ENCODE measurements at places on chromosomes 13 and 19. TPM values are rescaled to one million over a fixed set of nuclear protein-coding genes. Genes with fewer than 3 reads are reported as not detected.
A peak's percentile ranks its signal among the peaks of the same experiment; 100 is the strongest.

DNA sequence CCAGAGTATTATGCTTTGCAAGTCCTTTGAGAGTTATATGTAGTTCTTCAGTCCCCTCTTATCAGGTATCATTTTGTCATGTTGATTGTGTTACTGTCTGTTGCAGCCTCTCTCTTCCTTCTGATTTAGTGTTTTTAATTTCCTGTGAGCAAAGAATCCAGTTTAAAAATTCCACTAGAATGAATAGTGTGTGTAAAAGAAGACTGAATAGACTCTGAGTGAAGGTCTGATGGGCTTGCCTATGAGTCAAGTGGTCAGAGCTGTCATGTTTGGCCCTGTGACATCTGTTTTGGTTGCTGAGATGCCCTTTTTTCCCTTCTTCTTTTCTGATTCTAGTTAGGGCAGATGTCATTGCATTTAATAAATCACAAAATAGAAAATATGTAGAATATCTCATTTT is 23.3 kb upstream of the KCTD4 start:
- no peak overlapping the region for H3K27ac ChIP-seq
- H3K4me3 ChIP-seq: no peak overlapping the region
- no peaks in the 10 kb centered on the region for H3K4me1 ChIP-seq
- H3K27me3 ChIP-seq: no peaks in the 10 kb centered on the region
- H3K36me3 ChIP-seq: peaks cover 15% of the 10 kb centered on the region

Gene CCDC122
- total RNA-seq: 2.4 TPM

DNA sequence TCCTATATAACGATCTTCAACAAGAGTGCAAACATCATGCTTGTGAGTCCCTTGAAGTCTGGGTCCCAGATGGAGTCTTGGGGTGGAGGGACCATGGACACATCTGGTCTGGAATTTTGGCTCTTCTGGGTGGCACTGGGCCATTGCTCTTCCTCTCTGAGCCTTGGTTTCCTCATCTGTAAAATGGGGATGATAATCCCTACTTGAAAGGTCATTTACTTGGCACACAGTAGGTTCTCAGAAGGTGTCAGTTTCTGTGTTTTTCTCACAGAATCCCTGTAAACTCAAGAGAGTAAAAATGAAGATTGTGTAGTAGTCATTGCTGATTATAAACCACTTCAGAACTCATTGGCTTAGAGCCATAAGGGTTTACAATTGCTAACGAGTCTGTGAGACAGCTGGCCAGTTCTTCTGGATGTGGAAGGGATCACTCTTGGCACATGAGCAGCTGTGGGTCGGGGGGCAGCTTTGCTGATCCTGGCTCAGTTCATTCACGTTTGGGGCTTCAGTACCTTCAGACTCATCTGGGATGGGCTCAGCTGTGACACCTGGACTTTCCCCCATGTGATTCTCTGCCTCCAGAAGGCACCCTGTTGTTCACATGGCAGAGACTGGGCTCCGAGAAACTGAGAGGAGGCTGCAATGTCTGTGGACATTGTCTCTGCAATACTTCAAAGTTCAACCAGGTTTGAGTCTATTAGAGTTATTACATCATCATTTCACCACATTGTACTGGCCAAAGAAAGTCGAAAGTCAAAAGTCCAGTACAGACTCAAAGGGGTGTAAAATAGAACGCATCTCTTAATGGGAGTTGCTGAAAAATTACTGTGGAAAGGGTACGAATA is 7.8 kb downstream of the CYP4F12 start:
- DNase-seq: no peak
- H3K4me1 ChIP-seq: no peaks in the 10 kb centered on the region
- peaks cover 2% of the 10 kb centered on the region for H3K27me3 ChIP-seq
- no peaks in the 10 kb centered on the region for H3K36me3 ChIP-seq

DNA sequence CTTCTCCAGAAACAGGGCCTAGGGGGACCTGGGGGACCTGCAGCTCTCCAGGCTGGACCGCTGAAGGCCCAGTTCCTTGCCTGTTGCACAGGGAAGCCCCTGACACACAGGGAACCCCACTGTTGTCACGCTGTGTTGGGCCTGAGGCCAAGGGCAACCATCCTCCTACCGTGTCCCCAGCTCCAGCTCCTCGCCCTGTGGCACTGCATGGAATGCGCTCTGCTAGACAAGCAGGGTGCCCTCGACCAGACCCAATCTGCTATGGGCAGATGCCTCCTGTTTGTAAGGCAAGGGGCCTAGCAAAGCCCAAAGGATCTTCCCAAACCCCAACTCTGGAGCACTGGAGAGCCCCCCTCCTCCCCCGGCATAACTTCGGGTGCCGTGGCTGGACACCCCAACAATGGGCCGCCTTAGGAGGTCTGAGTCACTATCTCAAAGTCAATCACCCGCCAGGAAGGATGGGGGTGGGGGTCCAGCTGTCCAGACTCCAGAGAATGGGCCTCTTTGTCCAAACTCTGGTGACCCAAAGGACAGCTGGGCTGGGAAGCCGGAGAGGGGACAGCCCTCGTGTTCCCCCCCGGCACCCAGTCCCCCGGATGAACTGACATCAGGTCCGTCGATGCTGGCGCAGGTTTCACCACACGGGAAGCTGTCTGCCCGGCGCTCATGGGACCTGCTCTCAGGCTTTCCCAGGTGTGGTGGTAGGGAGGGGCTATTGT is 3.7 kb downstream of the BRSK1 start:
- H3K36me3 ChIP-seq: no peaks in the 10 kb centered on the region
- H3K4me1 ChIP-seq: peaks cover 11% of the 10 kb centered on the region
- peaks cover 11% of the 10 kb centered on the region for H3K27me3 ChIP-seq
- no peak overlapping the region for H3K4me3 ChIP-seq

DNA sequence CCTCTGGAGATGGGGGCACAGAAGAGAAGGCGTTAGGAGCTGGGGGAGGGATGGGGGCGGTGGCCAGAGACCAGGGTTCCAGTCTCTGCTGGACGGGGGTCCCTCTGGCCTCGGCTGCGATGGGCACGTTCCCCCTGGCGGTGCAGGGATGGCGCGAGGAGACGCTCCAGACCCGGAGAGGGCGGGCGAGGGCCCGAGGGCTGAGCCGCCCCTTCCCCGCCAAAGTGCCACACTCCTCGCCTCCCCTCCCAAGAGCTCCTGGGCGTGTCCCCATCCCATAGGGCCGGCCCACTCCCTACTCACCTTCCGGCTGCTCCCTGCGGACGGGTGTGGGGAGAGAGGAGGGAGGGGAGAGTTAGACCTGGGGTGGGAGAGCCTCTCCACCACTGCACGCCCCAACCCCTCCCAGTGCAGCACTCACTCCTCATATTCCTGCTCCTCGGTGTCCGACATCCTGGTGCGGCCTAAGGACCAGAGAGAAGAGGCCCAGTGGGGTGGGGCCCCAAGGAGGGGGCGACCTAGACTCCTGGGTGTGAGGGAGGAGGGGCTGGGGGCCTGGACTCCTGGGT is 2.2 kb downstream of the TNNT1 start:
- no peak overlapping the region for H3K27ac ChIP-seq
- H3K4me3 ChIP-seq: no peak overlapping the region
- no peak for DNase-seq
- peaks cover under 1% of the 10 kb centered on the region for H3K36me3 ChIP-seq

GRCh38 chr13:103730407-103730806 is 664.2 kb upstream of the SLC10A2 start:
- H3K4me3 ChIP-seq: no peak overlapping the region
- H3K27me3 ChIP-seq: no peaks in the 10 kb centered on the region
- no peak overlapping the region for H3K27ac ChIP-seq
- no peaks in the 10 kb centered on the region for H3K4me1 ChIP-seq

Gene POLR2I
- 46.1 TPM for total RNA-seq

Gene KMT5C
- 28.5 TPM for total RNA-seq

Gene UBXN6
- total RNA-seq: 50.0 TPM

DNA sequence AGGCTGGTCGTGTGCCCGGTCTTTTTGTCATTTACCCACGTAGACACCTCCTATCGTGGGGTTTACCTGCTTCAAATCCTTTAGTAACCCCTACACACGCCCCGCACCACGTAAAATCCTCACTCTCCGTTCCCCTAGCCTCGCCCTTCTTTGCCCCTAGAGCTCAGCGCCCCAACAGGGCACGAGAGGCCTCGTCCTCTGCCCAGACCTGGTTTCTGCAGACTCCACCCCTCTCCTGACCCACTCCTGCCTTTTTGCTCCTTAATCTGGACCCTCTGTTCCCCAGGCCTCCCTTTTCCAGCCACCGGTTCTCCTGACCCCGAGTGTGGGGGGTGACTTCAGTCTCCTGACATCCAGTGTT is 412 bp downstream of the ZNF528 start:
- H3K4me3 ChIP-seq: peak overlapping the region; percentile 90
- peaks cover 15% of the 10 kb centered on the region for H3K4me1 ChIP-seq
- peaks cover 60% of the 10 kb centered on the region for H3K36me3 ChIP-seq
- DNase-seq: no peak

Gene ZNF723
- not detected for total RNA-seq

GRCh38 chr13:30802953-30803478 is 67.7 kb downstream of the ALOX5AP start:
- DNase-seq: peak; percentile 87
- H3K36me3 ChIP-seq: no peaks in the 10 kb centered on the region
- H3K4me1 ChIP-seq: peaks cover 12% of the 10 kb centered on the region
- H3K27ac ChIP-seq: peak overlapping the region; percentile 31
- H3K4me3 ChIP-seq: peak overlapping the region; percentile 65
- no peaks in the 10 kb centered on the region for H3K27me3 ChIP-seq

DNA sequence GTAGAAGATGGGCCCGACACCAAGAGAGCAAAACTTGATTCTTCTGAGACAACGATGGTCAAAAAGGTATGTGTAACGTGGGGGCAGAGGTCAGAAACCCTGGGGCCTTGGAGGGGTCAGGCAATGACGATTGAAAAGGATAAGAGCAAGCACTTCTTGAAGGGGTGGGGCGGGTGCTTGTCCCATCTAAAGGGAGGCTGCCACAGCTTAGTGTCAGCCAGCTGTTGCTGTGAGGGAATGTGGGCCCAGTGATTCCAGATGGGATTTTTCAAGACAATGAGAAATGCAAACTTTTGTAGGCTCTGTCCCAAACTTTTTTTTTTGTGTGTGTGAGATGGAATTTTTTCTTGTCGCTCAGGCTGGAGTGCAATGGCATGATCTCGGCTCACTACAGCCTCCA is 24.5 kb downstream of the SAE1 start:
- peak overlapping the region; percentile 50 for H3K27ac ChIP-seq
- DNase-seq: no peak
- H3K36me3 ChIP-seq: peaks cover 49% of the 10 kb centered on the region
- peaks cover 51% of the 10 kb centered on the region for H3K4me1 ChIP-seq
- H3K27me3 ChIP-seq: no peaks in the 10 kb centered on the region

Gene ZNF234
- total RNA-seq: 16.4 TPM

- H3K4me1 ChIP-seq: peaks cover 8% of the 10 kb centered on the region
- no peak overlapping the region for H3K4me3 ChIP-seq
- DNase-seq: no peak
- no peak overlapping the region for H3K27ac ChIP-seq
- peaks cover 14% of the 10 kb centered on the region for H3K36me3 ChIP-seq
- peaks cover 7% of the 10 kb centered on the region for H3K27me3 ChIP-seq
Observed at GRCh38 chr19:51407511-51408131, 9.8 kb downstream of the SIGLEC10 start.

DNA sequence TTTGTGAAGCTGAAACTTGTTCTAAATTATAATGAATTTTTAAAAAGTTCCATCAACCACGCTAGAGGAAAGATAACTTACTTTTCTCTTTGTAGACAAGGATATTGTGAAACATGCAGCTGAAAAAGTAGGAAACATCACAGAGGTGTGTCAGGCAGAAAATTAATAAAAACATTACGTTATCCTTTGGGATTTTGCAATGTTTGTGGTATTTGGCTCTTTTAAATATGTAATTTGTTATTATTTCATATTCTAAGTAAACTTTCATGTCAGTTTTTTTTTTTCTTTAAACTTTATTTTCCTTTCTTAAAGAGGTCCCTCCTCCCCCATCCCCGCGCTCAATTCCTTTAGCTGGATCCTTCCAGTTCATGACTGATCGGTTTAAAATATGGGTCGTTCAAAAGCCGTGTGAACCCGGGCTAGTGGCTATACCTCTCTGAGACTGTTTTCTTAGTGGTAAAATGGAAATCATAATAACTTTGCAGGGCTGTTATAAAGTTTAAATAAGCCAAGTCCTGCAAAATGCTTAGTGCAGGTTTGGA is 740 bp upstream of the CCDC61 start:
- peak overlapping the region; percentile 41 for H3K4me3 ChIP-seq
- no peak overlapping the region for H3K27ac ChIP-seq
- peaks cover 20% of the 10 kb centered on the region for H3K4me1 ChIP-seq
- peaks cover 4% of the 10 kb centered on the region for H3K27me3 ChIP-seq

GRCh38 chr19:14440049-14440448 is 6.9 kb downstream of the PKN1 start:
- peak overlapping the region; percentile 96 for H3K4me3 ChIP-seq
- no peaks in the 10 kb centered on the region for H3K27me3 ChIP-seq
- peak; percentile 86 for DNase-seq
- H3K27ac ChIP-seq: peak overlapping the region; percentile 89
- peaks cover 37% of the 10 kb centered on the region for H3K4me1 ChIP-seq
- peaks cover 34% of the 10 kb centered on the region for H3K36me3 ChIP-seq

DNA sequence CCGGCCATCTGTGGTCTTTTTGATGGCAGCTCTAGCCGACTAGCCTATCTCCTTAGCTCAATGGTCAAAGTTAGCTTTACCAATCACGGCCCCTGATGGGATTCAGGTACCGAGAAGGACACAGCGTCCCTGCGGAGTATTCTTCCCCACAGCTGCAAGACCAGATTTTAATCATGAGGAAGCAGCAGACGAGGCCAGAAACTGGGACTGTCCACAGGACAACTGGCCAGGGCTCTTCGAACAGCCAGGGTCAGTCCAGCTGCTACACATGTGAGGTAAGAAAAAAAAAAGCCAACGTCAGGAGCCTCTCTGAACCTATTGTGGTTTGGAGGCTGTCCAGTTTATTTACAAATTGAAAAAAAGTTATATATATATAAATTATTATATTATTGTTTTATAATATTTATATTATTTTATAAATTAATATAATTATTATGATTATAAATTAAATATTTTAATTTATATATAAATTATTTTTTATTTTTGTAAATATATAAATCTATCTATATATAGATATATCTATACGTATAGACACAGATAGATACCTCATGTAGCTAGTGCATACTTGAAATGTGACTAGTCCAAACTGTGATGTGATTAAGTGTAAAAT is 10.8 kb downstream of the RINL start:
- peaks cover 43% of the 10 kb centered on the region for H3K4me1 ChIP-seq
- no peaks in the 10 kb centered on the region for H3K27me3 ChIP-seq
- H3K27ac ChIP-seq: no peak overlapping the region
- no peak for DNase-seq

GRCh38 chr19:18975011-18975410 is 34.0 kb upstream of the HOMER3 start:
- no peaks in the 10 kb centered on the region for H3K27me3 ChIP-seq
- no peaks in the 10 kb centered on the region for H3K36me3 ChIP-seq
- H3K4me1 ChIP-seq: no peaks in the 10 kb centered on the region
- no peak for DNase-seq

Gene GFY
- total RNA-seq: not detected

Gene SERP2
- 0.54 TPM for total RNA-seq

DNA sequence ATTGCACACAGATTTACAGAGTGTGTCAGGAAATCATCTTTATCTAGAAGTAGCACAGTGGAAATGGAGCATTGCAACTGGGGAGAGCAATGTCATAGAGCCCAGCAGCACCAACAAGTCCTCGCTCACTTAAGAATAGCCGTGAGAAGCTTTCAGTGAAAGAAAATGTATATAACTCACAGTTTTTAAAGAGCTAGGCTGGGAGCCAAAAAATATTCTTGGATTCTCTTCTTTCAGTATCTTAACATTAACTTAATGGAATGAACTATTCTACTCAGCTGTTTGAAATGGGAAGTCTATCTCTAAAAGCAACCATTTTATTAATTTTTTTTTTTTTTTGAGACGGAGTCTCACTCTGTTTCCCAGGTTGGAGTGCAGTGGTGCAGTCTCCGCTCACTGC is 329.6 kb downstream of the COG6 start:
- peaks cover 13% of the 10 kb centered on the region for H3K27me3 ChIP-seq
- no peaks in the 10 kb centered on the region for H3K36me3 ChIP-seq
- H3K4me1 ChIP-seq: no peaks in the 10 kb centered on the region

GRCh38 chr19:15378534-15379082 is 979 bp downstream of the AKAP8 start:
- peak overlapping the region; percentile 100 for H3K27ac ChIP-seq
- peaks cover 6% of the 10 kb centered on the region for H3K36me3 ChIP-seq
- no peaks in the 10 kb centered on the region for H3K27me3 ChIP-seq

Gene ZNF561
- total RNA-seq: 34.0 TPM

All from activated naive CD8-positive, alpha-beta T cell treated with anti-CD3 and anti-CD28 coated beads, Interleukin-2, amount 10 ng/mL, durations not matched to agents 7 days and 5 days (primary cell).